Body of pancreas (tissue), 4 donors: ENCODE measurements at places on chromosomes 1 and 21. TPM values are rescaled to one million over a fixed set of nuclear protein-coding genes. Genes with fewer than 3 reads are reported as not detected.

The AVPR1B gene
- 0.78 TPM for total RNA-seq

The SLAMF1 gene
- not detected for total RNA-seq

The NTPCR gene
- total RNA-seq = 8.2 TPM

The FMO4 gene
- 0.99 TPM for total RNA-seq

The TMED5 gene
- 31.3 TPM for total RNA-seq

The ATAD3C gene
- total RNA-seq = 1.6 TPM

The CD34 gene
- total RNA-seq = 11.5 TPM

The TMEM82 gene
- total RNA-seq = not detected

The OR10K2 gene
- total RNA-seq = not detected

GRCh38 chr1:156135930-156136871 is 17.2 kb upstream of the SEMA4A start:
- DNase-seq = no peak

DNA sequence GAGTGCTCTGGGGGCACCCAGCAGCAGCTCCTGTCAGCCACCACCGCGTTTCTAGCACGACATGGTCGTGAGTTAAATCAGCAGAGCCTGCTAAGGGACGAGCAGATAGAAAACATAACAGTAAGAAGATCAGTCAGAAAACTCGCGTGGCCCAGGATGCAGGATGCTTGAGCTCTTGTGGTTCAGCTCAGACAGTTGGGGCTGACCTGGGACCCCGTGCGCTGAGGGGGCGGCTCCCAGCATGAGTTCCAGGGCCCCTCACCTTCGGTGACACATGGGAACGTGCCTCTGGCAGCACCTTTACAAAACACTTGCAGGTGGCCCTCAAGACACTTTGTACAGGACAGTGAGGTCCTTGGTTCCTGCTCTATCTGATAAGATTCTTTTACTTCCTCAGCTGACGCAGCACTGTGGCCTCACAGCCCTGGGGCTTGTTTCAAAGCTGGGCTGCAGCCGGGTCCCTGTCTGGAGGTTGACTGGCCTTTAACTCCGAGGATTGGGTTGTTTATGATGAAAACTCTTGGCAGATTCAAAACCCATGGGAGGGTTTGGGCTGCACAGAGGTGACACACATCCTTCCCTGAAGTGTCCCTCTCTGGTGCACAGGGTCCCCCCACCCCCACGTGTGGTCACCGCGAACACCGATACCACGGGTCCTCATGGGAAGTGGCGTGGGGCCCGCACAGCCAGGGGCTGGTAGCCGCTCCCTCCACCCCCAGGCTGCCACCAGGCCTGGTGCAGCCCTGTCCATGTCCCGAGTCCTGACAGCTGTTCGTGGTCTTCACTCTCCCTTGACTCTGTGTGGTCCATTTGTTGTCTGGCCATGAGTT is 65.3 kb upstream of the COL6A1 start:
- no peak for DNase-seq

DNA sequence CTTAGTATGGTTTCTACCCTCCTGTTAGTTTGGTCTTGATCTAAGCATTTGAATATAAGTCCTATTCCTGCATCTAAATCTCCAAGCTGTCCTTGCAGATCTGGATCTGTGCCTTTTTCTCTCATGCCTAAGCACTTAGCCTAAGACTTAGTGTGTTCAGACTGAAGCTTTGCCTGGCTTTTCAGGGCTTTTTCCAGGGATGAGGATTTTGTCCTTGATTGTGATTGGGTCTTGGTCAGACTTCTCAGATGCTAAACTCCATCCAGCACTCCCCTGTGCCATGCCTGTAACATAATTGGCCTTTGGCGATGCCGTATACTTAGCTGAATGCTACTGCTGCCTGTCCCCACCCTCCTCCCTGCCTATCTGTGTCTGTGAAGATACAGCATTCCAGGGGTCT is 98.1 kb upstream of the NRIP1 start:
- DNase-seq = no peak

GRCh38 chr21:45326169-45326851 is 38.6 kb upstream of the POFUT2 start:
- DNase-seq = no peak

GRCh38 chr1:27487966-27488884 is 1.7 kb downstream of the WASF2 start:
- no peak for DNase-seq

DNA sequence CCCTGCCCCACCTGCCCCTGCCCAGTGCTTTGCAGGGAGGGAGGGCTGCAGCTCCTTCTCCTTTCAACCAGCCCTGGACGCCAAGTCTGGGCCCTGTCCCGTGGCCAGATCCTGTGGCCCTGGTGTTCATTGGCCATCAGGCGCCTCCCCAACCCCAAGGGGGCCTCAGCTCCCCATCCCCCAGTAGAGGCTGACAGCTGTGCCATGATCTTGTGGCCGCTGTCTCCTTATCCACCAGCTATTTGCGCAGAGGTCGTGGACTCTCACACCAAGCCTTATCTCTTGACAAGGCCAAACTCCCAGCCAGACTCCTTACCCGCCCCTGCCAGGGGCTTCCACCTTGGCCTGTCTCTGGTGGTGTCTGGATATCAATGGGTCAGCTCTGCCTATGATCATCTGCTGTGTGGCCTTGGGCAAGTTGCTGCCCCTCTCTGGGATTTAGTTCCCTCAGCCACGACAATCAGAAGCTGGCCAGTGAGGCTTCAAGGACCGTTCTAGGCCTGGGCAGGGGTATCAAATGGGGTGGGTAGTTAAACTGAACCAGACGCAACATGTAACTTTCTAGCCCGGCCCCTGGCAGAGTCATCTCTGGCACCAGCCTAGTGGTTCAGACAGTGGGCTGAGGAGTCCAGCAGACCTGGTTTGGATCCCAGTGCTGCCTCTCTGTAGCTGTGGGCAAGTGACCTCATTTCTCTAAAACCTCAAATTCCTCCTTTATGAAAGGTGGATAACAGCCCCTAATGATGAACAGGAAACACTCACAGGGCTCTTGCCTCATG is 3.3 kb upstream of the COL8A2 start:
- no peak for DNase-seq

GRCh38 chr1:179047636-179047997 is 21.9 kb downstream of the FAM20B start:
- DNase-seq = no peak

GRCh38 chr1:48190881-48191280 is 31.6 kb upstream of the SLC5A9 start:
- DNase-seq = no peak

DNA sequence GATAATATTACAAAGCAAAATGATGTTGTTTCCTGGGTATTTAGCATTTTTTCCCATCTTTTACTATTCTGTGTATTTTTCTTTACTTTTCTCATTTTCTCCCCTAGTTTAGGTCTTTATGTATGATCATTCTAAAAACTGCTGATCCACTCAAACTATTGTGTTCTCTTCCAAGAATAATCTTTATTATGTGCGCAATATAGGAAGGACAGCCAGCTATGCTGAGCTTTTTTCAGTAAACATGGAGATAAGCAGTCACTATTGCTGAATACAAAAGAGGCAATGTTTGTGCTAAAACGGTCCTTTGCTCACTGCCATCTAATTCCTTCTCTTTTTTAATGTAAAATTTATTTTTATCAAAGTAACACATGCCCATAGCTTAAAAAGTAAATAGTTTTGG is 6.7 kb upstream of the PTBP2 start:
- no peak for DNase-seq

DNA sequence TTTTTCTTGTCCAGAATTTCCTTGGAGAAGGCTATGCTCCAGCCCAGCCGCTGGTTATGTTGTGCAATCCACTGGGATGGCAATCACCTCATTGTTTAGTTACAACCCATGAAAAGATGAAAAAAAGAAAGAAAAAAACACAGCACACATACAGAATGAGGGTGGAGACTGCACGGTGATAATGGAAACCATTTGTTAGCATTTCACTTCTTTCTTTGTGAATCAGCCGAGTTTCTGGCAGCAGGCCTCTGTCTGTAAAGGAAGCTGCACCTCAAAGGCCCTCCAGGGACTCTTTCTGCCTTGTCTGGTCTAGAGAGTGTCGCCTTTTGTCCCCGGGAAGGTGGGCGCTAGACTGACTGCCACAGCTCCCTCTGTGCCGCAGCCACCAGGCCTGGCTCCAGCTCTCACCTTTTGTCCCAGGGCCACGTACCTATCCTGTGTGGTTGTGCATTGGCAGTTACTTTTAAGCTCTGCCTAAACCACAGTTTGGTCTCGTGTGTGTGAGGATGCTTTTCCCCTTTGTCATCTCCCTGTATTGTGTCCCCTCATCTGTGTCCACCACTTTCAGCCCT is 35.6 kb downstream of the NGF start:
- no peak for DNase-seq

DNA sequence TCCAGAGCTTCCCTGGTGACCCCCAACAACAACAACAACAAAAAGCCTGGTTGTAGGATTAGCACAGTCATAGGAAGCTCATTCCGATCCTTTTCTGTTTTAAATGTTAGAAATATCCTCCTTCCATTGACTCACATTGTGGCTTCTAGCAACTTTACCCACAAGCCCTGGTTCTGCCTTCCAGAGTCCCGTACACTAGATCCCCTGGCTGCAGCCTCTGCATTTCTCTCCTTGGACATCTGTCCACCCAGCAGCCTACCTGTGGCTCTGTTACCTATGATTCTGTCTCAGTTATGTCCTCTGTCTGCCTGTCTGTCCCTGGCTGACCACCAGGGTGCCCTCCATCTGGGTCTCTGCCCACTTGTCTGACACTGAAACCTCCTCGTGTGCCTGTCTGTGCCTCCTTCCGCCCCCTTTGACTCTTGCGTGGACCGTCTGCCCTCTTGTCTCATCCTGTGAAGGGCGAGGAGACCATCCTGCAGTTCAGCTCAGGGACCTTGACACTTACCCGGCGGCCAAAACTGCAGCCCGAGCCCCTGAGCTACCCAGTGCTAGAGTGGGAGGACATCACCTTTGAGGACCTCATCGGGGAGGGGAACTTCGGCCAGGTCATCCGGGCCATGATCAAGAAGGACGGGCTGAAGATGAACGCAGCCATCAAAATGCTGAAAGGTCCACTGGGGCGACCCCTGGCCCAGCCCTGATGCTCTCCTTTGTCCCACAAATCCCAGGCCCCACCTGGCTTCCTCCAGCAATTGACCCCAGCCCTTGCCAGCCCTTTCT is 16.1 kb downstream of the TIE1 start:
- DNase-seq = no peak

DNA sequence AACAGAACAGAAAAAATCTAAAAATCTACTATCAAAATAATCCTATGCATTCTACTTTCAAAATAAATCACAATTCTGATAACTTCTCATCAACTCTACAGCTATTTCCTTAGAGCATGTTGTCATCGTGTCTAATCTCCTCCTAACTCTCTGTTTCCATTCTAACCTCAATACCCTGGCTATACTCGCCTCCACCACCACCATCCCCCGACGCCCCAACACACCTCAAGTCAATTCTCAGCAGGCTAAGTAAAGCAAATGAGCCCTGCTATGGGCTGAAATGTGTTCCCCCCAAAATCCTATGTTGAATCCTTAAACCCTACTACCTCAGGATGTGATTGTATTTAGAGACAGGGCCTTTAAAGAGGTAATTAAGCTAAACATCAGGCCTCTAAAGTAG is 34.6 kb downstream of the NRDC start:
- no peak for DNase-seq

DNA sequence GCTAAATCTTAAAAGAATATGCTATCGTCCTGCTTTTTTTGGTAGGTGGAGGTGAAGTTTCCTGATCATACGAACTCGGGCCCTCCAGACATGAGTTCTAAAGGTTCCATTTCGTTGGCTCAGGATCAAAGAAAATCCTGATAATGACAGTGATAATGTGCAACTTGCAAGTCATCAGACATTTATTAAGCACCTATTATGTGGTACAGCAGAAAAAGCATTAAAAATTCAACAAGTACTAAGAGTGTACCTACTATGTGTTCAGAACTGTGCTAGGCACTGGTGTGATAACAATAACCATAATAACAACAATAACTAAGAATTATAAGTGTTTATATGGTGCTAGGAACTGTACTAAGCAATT is 3.9 kb upstream of the IER5 start:
- no peak for DNase-seq

DNA sequence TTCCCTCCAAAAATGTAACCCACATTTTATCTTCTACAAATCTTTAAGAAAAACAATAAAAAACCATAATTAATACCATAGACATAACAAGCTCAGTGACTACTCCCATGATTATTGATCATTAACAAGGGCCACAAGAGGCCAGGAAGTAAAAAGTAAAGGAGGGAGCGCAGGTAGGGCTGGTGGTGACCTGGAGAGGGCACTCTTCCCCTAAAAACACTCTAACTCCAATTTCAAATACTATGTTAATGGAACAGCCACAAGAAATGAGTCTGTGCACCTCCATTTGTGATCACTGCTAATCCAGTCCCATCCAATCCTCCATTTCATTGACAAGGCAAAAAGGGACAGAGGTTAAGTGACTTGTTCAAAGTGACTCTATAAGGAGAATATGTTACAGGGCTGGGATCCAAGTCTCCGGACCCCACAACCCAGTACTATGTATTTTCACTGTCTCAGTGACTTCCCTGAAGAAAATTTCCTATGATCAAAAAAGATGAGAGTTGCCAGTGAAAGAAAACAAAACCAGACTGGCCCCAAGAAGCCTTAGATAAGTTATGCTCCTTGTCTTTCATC is 41.2 kb upstream of the CFAP298 start:
- DNase-seq = peak; percentile 32

GRCh38 chr1:41152622-41153044 is 89.5 kb downstream of the SCMH1 start:
- no peak for DNase-seq

DNA sequence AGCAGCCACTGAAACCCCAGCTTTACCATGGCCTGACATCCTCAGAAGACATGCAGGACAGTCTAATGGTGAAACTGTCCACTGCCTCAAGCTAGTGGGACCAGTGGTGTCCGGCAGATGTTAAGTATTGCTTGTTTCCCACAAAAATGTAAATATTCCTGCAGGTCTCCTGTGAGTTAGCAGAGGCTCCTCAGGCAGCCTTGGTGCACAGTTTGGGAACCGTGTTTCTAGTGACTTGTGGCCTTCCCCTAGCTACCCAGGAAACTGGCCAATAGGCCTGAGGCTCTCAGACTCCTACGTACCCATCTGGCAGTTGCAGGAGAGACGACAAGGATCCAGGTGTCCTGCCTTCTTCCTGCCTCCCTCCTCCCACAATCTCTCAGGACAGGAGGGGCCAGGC is 142.4 kb downstream of the CAMTA1 start:
- DNase-seq = no peak

GRCh38 chr21:17783481-17784179 is 35.5 kb downstream of the C21orf91 start:
- DNase-seq = no peak

- DNase-seq = no peak
Measured at GRCh38 chr1:182811975-182812722, 22.6 kb downstream of the NPL start.
